ENCODE measurements at places on chromosomes 2 and 18. TPM values are rescaled to one million over a fixed set of nuclear protein-coding genes. Genes with fewer than 3 reads are reported as not detected.
A peak's percentile ranks its signal among the peaks of the same experiment; 100 is the strongest.

GRCh38 chr2:177921726-177922125 lies 150.9 kb downstream of the PDE11A start:
- no peak for DNase-seq

DNA sequence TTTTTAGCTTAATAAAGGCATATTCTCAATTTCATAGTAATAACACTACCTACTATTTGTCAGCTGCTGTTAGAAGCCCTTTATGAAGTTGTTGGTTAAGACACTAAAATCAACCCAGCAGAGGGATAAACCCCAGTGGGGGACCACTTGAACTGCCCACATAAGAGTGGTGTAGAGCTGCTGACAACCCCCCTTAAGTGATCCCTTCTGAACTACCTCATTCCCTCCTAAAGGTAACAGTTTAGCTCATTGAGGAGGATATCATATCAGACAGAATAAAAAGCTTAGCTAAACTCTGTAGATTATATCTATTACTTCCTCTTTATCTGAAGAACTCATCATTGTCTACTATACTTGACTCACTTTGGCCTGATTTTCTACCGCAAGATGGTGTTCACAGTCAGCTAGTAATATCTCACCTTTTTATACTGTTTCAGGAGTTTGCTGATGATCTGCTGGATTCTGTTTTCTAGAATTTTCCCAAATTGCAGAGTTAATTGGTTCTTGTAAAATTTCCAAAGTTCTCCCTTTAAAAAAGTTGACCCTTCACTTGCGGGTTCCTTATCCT lies 16.2 kb downstream of the GALM start:
- no peak for DNase-seq

DNA sequence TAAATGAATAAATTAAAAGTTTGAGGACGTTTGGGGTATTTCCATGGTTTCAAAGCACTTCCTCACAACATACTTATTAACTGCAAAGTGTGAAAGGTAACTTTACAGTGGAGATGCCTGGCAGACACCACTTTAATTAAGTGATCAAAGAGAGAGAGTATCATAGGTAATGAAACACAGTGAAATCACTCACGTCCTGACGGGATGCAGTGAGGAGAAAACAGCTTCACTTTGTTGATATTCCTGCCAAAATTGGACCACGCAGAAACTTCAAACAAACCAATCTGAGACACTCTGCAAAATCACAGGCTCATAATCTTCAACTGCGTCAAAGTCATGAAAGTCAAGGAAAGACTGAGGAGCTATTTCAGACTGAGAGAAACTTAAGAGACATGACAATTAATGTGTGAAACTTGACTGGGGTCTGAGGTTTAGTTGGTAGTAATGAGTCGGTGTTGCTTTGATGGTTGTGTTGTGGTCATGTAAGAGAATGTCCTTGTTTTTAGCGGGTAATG lies 66.0 kb upstream of the ITGB6 start:
- DNase-seq = no peak

DNA sequence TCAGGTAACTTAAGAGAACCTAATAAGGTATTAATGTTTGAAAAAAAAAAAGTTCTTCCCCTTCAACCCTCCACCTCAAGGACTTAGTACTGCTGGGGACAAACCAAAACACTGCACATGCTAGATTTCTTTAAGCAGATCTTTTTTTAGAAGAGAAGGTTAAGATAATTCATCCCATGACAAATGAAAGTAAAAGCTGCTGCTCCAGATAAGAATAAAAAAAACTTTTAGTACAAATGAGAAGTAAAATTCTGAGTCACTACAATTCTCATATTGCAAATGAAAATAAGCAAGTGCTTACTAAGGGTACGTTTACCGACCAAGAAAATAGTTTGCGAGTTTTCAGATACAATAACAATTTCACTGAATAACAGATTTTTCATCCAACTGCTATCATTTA lies 8.9 kb downstream of the STAM2 start:
- DNase-seq = no peak

Gene DES
- polyA plus RNA-seq = not detected

- no peak for DNase-seq
These were observed 140.0 kb downstream of the NETO1 start for GRCh38 chr18:72727776-72728175.

Gene FAM161A
- 12.3 TPM for polyA plus RNA-seq

GRCh38 chr2:10919771-10920621 lies 8.3 kb downstream of the KCNF1 start:
- DNase-seq = no peak

Gene TNS1
- polyA plus RNA-seq = 10.6 TPM

Gene POMC
- polyA plus RNA-seq = not detected

DNA sequence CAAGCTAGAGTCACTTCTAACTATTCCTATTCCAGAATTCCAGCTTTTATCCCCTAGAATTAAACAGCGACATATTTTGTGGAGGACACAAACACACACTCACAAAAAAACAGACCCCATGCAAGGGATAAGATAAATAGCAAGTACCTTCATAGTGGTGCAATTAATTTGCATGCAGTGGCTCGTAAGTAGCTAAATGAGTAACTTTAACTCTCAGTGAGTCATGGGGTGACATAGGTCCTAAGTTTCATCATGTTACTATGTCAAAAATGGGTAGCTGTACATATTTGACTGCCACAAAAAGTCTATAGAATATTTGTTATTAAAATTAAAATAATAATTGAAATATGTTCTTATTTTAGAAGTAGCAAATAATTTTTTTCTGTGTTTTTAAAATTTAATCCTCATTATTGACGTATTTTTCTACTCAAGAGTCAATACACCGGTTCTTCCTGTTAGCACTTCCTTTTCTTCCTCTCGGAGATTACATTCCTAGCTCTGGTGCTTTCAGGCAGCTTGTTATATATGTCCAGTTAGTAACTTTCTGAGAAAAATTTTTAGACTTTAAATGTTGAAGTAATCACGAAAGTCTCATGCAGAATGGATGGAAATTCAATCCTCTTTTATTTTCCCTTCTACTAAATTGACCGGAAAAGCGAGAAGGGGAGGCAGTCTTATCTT lies 247.0 kb downstream of the KCNH7 start:
- no peak for DNase-seq

- DNase-seq = no peak
These were observed 201.9 kb upstream of the COPS8 start for GRCh38 chr2:236883819-236884218.

DNA sequence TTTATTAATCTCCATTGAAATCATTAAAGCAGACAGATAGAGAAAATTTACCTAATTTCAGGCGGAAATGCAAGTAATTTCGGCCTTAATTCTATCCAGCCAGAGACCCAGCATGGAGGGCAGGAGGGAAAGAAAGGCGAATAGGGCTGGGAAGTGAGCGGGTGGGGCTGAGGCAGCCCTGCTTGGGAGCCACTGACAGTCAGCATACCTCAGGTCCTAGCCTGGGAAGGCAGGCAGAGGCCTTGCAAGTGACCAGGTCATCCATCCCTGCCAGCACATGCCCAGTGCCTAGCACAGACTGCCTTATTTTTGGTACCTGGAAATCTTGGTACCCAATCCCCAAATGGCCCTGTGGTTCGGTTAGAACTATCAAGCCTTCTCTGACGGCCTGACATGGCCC lies 1.5 kb downstream of the GDF7 start:
- DNase-seq = no peak

DNA sequence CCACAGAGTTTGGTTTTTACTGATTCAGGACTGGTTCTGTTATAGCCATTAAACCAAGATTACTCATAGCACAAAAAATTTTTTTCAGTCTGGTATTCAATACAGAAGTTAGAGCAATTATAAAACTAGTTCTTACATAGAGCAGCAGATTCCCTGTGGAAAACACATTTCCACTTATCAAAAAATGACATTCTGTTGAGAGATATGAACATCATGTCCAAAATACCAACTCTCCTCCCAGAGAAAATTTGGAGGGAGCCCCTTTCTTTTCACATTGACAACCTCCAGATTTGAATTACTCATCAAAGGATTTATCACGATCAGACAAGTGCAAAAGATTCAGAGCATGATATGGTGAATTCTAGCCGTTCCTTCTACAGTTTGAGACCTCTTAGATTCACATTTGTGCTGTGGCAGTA lies 126.8 kb upstream of the SERPINE2 start:
- no peak for DNase-seq

DNA sequence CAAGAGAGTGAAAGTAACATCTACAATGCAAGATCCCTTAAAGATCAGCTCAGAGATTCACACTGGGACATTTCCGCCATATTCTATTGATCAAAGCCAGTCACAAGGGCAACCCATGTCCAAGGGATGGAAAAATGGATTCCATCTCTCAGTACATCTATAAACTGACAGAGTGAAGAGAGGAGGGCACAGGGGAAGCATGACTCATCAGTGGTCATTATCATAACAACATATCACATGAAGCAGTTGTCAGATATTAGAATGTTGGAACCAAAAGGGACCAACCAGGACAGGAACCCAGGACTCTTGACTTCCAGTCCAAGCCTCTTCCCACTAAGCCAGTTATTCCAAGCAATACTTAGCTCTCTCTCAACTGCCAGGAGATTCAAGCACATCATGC lies 54.9 kb upstream of the IGFBP2 start:
- no peak for DNase-seq

Gene PLA2R1
- 3.6 TPM for polyA plus RNA-seq

GRCh38 chr2:24766609-24767008 lies 26.6 kb downstream of the PTRHD1 start:
- no peak for DNase-seq

Gene TAF4B
- 2.9 TPM for polyA plus RNA-seq

DNA sequence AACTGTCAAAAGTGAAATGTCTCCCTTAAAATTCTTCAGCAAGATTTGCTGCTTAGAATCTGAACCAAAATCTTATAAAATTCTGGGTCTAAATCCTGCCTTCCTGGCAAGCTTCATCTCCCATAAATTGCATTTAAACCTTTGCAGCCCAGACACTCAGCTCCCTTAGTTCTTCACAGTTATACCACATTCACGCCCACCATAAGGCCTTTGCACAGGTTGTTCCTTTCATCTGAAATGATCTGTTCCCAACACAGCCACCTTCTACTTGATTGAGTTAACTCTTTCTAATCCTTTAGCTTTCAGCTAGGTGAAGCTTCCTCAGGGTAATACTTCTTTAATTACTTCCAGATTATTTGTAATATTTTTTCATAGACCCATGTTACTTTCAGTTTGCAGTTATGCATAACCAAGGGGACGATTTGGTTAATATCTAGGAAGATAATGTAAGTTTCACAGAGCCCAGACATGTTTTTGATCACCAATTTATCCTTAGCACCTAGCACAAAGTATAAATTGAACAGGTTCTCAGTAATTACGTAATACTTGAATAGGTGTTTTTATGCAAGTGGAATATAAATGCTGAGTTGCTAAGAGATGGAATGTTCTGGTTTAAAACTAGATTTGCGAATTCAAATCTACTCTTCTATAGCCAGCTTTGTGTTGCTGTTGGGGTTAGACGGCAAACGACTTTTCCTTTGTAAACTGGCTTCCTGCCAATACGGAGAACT lies 779.7 kb upstream of the PKDCC start:
- DNase-seq = no peak

Gene CFAP65
- 0.22 TPM for polyA plus RNA-seq

DNA sequence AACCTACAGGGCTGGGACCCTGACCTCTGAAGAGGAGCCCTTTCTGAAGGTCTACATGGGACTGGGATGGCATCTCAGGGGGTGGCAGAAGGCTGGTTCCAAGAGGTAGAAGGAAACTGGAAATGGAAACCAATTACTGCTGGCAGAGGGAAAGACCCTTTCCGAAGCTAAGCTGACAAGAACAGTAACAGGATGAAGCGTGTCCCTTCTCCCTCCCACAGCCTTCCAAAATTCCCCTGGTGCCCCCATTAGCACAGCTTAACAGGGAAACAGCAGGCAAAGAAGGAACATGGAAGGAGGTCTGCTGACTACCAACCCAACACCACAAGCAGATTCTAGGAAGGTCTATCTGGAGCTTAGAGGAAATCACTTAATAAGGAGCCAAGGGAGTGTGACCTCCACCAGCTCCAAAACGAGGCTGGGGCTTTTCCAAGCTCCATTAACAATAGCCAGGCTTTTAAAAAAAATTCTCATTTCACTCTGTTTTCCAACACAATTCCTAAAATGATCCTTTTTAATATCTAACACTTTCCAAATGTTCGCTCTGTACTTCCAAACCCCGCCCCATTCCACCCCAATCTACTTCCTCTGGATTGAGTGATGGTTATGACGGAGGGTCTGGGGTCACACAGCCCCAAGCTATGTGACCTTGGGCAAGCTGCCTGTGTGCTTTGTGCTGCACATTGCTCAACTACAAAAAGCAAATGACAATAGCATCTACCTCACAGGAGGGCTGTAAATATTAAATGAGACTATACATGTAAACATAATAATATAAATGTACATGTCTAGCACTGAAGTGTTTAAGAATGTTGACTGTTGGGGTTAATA lies 55.2 kb downstream of the STK39 start:
- no peak for DNase-seq

DNA sequence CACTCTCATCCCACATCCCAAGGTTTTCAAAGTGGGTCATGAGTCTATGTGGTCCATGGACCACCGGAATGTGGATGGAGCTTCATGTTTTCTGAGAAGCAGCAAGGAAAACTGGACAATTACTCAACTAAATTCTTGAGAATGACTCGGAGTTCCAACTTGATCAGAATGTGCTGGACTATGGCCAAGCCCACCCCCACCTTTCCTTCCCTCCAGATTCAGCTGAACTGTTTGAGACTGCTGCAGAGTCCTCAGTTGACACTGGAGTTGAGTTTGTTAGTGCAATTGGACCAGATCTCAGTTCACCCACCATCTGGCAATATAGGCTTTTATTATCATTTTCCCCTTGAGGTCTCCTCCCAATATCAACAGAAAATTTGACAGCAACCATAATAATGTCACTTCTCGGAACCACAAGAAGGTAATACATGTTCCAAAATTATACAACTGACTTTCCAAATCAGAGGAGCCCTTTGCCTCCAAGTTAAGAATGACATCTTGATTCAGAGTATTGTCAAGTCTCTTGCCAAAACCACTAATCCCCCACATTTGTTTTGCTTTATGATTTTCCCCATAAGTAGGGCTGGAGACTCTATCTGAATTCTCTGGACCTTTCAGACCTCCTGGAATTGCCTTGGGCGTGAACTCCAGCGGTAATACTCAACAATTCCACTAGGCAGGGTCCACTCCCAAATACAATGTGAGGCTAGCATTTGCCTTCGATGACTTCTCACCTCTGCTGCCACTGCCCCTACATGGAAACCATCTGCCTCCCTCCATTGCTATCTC lies 8.8 kb downstream of the COL4A4 start:
- DNase-seq = peak; percentile 44
